ENCODE measurements at places on chromosomes 6 and 20.
A peak's percentile ranks its signal among the peaks of the same experiment; 100 is the strongest.

DNA sequence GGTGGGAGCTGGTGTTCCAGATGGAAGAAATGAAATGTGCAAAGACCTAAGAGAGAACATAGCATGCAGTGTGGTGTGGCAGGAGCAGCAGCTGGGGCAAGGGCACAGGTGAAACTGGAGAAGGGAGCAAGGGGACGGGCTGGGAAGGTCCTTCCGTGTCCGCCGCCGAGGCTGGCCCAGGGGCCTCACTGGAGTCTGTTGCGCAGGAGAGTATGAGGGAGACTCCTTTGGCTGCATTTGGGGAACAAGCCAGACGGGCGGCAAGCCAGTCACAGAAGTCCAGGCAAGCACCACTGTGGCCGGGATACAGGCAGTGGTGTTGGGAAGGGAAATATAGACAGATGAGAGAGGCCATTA, 77.7 kb downstream of the GJA10 start:
- DNase-seq, result no peak

GRCh38 chr6:90233994-90234393, 62.6 kb downstream of the BACH2 start:
- DNase-seq, result peak; percentile 84

DNA sequence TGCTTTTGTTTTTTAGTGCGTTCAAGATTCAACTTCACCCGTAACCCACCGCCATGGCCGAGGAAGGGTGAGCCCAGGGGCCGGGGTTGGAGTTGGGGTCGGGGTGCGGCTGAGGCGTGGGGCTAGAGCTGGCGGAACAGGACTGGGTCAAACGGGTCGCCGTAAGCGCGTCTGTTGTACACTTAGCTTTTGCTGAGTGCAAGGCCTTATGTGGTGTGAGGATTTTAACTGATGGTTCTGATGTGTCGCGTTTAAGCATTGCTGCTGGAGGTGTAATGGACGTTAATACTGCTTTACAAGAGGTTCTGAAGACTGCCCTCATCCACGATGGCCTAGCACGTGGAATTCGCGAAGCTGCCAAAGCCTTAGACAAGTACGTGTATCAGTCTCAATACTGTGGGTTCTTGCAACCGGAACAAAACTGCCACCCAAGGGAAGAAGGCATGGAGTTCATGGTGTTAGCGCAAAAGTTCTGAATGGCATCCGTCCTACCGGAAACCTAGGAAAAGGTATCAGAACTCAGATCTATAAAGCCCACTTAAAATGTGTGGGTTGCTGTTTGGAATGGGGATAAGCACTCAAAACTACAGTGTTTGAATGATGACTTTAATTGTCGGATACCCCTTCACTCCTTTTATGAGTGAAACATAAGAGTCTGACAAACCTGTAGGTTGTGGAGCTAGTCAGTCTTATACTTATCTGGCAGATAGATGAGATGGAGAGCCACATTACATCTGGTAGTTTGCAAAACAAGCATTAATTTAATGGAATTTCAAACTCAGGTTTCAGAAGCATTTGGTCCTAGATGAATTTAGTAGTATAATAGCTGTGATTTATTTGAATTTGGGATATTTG, 574 bp downstream of the RPS12 start:
- DNase-seq, result no peak

- DNase-seq, result peak; percentile 35
Measured at GRCh38 chr6:109008537-109009235, 86.0 kb downstream of the SESN1 start.

GRCh38 chr6:82893889-82894652, 171.6 kb downstream of the UBE3D start:
- no peak for DNase-seq

GRCh38 chr20:21707999-21708737, 2.7 kb downstream of the PAX1 start:
- DNase-seq, result no peak

GRCh38 chr20:39089797-39090196, 127.7 kb downstream of the DHX35 start:
- no peak for DNase-seq

- no peak for DNase-seq
Measured at GRCh38 chr6:14210077-14210476, 92.5 kb downstream of the CD83 start.

- no peak for DNase-seq
Measured at GRCh38 chr20:36839150-36839549, 36.8 kb upstream of the TLDC2 start.

DNA sequence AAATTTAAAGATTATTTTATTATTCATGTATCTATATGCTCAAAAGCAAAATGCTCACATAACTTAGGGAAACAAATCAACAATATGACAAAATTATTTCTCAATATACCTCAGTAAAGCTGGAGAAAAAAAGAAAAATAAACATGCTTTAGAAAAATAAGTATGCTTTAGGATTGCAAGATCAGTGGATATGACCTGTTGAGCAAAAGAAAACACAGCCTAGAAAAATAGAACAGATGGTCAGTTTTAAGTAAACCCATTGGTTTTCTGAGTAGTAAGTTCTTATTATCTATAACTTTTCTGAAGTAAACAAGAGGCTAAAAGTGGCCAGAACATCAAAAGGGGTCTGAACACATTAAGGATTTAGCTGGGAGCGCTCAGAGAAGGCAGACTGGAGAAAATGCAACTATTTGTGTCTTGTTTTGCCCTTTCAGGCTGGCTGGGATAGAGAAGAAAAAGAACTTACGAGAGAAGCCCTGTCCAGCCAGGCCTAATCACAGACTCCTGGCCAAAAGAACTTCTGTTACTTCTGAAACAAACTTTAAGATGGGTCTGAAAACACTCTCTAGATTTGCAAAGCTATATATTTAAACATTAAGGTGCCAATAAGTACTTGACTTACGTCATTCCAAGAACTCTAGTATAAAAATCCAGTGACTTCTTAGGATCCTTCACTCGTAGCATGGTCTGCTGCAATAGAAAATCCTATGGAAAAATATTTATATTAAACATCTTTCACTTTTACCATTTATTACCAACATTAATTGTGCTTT, 16.5 kb downstream of the GLO1 start:
- no peak for DNase-seq

- no peak for DNase-seq
Measured at GRCh38 chr6:121759370-121759769, 323.9 kb downstream of the GJA1 start.

DNA sequence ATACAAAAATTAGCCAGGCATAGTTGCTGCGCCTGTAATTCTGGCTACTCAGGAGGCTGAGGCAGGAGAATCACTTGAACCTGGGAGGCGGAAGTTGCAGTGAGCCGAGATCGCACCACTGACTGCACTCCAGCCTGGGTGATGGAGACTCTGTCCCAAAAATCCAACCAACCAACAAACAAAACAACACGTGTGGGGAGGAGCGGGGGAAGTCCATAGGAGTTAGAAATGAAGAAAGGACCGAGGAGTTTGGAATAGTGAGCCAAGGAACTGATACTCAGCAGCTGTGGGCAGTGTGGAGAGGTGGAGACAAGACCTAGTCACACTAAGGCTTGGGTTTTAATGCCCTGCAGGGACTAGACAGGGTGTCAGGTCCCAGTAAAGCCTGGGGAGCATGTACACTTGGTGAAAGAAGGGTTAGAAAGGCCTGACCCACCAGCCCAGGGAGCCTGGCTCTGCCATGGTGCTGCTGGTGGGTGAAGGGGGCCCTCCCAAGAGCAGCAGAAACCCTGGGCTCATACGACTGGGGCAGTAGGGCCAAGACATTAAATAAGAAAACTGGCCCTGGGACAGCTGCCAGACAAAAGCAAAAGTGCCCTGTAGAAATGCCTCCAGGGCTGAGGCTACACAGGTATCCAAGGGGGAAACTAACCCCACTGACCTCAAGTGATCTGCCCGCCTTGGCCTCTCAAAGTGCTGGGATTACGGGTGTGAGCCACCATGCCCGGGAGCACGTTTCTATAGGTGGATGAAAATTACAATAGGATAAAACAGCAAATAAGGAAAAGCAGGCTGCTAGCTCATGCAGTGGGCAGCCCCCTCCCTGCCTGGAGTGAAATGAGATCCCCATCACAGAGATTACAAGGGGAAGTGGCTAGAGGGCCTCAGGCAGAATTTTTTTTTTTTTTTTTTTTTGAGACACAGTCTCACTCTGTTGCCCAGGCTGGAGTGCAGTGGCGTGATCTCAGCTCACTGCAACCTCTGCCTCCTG, 58.0 kb downstream of the MYH7B start:
- no peak for DNase-seq

GRCh38 chr6:138331984-138332383, 45.7 kb upstream of the SMIM28 start:
- DNase-seq, result no peak

GRCh38 chr20:20457392-20458126, 89.7 kb downstream of the INSM1 start:
- peak; percentile 41 for DNase-seq

DNA sequence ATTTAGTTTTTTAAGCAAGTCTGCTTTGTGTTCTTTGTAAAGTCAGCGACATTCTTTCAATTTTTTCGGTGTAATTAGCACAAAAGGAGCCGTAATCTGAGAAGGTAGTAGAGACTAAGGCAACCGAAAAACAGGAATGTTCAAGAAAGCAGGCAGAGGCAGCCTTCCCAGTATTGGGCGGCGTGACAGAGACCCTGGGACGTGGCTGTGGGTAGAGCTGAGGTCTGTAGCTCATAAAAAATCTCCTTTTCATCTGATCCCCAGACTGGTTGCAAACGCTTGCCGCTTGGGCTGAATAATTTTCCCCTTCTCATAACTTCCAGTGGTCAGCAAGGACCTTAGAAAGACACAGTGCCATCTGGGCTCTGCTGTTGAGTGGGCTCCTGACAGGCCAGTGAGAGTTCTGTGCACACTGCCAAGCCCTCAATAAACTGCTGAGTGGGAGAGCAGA, 30.8 kb downstream of the GNAS start:
- DNase-seq, result no peak

DNA sequence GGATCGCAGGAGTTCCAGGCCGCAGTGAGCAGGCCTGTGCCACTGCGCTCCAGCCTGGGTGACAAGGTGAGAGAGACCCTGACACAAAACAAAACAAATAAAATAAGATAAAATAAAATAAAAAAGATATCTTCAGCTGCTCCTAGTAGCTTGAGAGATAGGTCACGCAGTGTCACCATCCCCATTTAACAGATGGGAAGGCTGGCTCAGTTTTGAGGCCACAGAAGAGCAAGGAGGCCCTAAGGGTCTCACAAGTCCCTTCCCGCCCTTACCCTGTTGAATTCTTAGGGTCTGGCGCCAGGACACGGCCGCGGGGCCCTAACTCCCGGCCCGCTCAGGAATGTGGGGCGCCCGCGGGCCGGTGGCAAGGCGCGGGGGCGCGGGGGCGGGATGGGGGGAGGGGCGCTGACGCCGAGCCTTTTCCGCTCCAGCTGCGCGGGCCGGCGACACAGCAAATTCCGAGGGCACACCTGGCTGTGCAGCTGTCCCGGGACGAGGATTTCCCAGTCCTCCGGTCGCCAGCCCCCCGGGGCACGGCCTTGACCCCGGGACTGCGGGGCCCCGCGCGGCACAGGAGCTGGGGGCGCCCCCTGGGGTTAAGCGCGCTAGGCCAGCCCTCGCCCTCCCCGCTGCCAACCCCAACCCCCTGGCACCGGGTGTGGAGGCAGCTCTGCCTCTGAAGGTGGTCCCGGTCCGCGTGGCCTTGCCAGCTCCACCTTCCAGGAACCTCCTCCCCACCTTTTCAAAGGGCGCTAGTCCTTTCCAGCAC, 10.3 kb upstream of the R3HDML start:
- peak; percentile 56 for DNase-seq

GRCh38 chr20:61449057-61449609, 197.1 kb downstream of the CDH4 start:
- DNase-seq, result no peak

DNA sequence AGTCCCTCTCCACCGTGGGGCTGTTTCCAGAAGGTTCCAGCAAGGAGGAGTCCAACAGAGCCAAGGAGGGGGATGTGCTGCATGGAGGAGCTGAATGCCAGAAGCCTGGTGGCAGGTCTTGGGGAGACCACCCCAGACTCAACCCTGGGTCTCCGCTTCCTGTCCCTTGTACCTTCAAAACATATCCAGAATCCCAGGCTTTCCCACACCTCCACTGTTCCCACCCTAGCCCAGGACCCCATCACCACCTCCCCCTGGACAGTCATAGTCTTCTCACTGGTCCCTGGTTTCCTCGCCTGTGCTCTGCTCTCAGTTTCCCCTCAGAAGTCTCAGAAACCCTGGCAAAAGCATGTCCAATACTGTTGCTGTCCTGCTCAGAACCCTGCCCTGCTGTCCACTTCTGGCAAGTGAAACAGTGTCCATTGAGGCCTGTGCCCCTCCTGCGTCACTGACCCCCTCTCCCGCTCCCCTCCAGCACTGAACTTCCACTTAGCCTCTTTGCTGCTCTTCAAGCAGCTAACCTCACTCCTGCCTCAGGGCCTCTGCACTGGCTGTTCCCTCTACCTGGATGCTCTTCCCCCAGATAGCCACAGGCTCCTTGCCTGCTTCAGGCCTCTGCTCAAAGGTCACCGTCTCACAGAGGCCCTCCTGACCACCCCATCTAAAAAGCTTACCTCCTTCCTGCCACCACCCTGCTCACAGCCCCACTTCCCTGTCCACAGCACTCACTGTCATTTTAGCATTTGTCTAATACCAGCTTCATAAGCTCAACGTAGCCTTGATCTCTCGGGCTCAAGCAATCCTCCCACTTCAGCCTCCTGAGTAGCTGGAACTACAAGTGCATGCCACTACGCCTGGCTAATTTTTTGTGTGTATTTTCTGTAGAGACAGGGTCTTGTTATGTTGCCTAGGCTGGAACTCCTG, 169.2 kb downstream of the GRM4 start:
- no peak for DNase-seq

- DNase-seq, result no peak
Measured at GRCh38 chr6:34195726-34196115, 41.0 kb upstream of the HMGA1 start.

DNA sequence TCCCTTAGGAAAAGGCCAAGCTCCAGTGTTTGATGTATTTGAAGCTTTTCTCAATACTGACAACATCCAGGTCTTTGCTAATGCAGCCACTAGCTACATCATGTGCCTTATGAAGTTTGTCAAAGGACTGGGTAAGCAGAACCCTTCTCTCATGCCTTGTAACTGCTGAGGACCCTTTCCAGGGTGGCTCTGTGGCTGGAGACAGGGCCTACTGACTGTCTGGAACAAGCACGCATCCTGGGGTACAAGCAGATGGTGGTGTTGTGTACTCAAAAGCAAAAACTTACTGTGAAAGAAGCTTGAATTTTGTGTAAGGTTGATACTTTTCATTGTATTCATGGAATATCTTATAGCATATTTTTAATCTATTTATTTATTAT, 69.0 kb upstream of the SMIM28 start:
- no peak for DNase-seq
